ENCODE measurements at places on chromosomes 2 and 18.

DNA sequence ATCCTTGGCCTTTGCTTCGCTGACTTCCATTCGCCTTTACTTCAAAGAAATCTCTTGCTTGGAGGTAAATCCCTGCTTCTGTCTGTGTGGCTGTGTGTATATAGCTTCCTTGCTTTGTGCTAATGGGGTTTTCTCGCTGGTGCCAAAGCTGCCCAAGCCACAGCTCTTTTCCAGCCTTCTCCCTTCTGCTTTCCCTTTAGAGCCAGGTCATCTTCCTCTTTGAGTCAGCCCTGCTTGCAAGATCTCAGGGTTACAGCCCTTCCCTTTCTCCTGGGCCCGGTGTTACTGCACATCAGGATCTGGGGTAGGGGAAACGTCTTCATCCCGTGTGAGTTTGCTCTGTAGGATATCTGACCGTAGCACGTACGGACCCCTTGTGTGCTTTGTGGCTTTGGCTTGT is 19.1 kb downstream of the EIF4E2 start:
- DNase-seq, result no peak

- DNase-seq, result no peak
Measured at GRCh38 chr2:73870084-73870483, 22.7 kb upstream of the ACTG2 start.

GRCh38 chr2:229243890-229244560 is 27.1 kb downstream of the PID1 start:
- no peak for DNase-seq

GRCh38 chr2:241844831-241845578 is 13.7 kb downstream of the PDCD1 start:
- DNase-seq, result no peak

DNA sequence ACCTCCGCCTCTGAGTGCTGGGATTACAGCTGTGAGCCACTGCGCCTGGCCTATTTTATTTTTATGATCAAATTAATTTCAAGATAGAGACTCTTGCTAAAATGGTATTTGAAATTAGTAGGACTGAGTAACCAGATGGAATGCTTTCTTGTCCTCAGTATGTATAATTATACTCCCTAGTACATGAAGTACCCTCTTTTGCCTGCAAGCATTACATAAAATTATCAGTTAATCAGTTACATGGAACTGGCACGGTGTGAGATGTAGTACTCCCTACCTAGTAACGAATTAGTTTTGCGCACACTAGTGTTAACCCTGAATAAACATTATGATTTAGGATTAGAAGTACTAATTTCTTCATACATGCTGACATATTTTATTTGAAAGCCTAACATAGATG is 41.6 kb downstream of the RBBP8 start:
- DNase-seq, result no peak

DNA sequence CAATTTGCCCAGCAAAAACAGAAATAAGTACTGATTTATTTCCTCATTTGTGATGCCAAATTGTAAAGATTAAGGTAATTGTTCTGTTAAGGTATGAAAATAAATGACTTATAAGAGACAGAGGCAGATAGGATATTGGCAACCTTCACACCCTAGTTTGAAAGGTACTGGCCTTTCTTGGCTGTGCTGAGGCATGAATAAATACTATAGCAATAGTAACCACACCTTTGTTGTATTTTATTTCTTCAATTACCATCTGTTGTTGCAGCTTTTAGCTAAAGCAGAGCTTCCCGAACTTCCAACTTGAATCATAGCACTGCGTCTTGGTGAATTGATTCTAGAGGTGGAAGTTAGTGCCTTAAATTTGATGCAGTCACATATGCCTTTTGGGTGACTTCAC is 55.9 kb downstream of the FMNL2 start:
- no peak for DNase-seq

DNA sequence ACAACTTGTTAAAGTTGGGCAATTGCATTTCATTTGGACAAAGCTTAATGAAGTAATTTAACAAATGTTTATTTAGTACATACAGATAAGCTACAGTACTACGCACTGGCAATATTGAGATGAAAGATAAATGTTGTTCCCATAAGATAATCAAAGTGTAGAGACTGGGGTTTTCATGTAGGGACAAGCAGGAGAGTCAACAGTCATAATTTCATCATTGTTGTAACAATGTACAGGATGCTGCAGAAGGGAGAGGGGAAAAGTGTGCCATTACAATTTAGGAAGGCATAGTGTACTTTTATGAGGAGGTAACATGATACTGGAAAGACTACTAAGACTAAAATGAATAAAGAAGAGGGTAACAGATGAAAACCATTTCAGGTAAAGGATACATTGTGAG is 441.6 kb downstream of the ERBB4 start:
- no peak for DNase-seq
